Activated effector memory CD4-positive, alpha-beta T cell treated with Interleukin-2 at 50 U/mL for 16 hours (primary cell): ENCODE measurements at places on chromosomes 5 and 9.

GRCh38 chr5:57642066-57642465 is 159.5 kb upstream of the ACTBL2 start:
- no peak for DNase-seq

DNA sequence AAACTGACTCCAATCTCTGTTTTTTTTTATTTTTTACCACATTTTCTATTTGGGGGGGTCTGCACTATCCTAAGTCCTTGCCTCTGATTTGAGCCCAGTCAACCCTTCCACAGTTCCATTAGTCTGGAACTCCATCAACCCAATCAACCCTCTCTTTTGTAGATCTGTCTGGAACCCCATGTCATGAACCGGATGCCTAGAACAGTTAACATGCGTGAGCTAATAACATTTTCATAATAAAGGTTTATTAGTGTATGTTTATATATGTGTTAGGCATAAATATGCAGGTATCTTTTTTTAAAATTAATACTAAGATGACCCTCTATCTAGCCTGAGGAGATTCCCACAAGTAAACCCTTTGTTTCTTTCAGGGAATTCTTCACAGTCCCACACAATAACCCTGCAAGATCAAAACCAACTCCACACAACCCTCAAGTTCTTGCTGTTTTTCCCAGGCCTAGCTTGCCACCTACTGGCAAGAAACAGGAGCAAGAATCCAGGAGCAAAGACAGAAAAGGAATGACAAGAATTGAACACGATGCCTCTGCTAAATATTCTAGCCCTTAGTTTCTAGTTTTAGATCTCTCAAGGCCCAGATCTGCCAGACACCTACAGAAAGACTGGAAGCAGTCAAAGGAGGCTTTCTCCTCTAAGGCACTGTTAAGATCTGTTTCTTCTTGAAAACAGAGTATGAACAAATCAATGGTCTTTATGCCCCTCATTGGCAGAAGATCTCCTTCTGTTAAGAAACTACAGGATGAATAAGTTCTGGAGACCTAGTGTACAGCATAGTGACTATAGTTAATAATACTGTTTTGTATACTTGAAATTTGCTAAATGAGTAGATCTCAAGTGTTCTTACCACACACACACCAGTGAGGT is 100.4 kb downstream of the TRIM36 start:
- no peak for DNase-seq

DNA sequence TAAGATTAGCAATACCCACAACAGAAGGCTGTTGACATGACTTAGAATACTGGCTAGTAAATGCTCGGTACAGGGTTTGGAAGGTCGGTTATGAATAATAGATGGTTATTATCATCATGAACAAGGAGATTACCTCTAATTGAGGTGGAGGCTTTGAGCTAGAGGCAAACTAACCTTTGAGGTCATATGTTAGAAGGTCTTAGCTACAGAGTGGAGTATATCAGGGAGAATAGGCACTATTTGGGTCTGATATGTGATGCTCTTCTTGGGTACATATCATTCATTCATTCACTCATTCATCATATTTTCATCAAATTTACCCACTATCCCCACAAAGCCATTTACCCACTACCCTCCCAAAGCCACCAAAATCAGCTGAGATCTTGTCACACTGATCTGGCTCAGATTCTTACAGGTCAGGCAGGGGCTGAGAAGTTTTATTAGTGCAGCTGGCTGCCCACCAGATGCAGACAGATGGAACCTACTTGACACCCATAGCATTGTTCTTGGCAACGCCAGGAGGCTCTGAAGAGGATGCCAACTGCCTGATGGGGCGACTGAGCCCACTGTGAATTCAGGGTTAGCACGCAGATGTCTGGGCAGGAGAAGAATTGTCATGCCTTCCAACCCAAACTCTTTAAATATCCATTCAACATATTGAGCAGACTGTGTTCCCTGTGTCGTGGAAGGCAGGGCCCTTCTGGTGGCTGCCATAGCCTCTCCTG is 90.2 kb upstream of the SH3PXD2B start:
- no peak for DNase-seq

GRCh38 chr9:12351293-12352044 is 341.7 kb upstream of the TYRP1 start:
- DNase-seq: no peak

- no peak for DNase-seq
Measured at GRCh38 chr5:150625164-150625535, 15.3 kb upstream of the SYNPO start.

DNA sequence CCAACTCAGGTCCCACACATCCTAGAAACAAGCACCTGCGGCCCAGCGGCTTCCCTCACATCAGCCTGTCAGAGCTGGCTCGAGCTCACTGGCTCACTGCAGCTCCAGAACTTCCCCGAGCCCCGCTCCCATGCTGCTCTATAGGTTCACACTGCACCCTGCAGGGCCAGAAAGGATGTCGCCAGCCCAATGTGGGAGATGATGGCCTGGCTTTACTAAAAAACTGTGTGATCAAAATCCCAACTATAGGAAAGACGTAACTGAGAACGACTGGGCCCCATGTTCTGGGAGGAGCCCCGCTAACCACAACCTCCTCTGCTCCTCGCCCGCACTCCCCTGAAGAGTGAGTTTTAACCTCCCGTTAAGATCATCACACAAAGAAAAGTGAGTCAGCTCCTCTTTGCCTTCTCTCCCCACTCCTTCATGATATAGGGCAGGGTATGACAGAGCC is 4.6 kb downstream of the SURF4 start:
- peak; percentile 62 for DNase-seq

GRCh38 chr5:178108966-178109365 is 4.4 kb upstream of the N4BP3 start:
- no peak for DNase-seq

DNA sequence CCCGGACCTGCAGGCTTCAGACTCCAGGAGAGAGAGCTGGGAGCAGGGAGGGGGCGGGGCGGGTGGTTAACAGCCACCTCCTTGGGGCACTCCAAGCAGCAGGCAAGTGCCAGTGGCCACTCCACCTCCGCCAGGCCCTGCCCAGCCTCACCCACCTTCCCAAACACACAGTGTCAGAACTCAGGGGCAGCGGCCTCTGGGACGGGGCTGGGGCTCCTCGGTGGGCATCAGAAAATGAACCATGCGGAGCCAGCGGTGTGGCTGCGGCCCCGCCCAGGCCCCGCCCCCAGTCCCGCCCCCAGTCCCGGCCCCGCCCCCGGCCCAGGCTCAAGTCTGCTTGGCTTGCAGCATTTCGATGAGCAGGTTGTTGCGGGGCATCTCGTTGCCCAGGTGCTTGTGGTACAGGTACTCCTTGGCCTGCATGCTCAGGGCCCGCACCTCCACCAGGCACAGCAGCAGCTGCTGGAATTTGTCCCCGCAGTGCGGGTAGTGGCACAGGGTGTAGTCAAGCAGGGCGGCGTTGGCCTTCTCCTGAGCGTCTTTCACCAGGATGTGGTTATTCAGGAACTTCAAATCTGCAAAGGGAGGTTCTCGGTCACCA is 24.7 kb downstream of the NR5A1 start:
- no peak for DNase-seq

- no peak for DNase-seq
Measured at GRCh38 chr5:105807290-105807689, 1863.4 kb downstream of the EFNA5 start.

- DNase-seq: no peak
Measured at GRCh38 chr5:144644317-144644716, 473.6 kb downstream of the KCTD16 start.

DNA sequence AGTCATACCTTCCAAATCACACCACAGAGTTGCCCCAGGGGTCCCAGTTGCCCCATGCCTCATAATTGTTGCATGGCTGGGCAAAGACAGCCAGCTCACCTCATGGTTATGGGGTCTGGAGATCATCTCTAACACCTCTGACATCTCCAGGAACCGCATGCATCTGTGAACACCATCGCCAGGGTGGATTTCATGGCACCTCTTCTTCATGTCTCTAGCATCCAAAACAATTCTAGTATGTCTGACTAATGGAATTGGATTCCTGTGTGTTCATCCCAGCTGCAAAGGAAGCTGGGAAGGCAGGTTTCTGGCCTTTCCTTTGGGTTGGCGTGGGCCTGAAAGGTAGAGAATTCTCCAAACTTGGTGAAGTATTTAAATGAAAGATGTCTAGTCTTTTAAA is 122.3 kb upstream of the ABCA1 start:
- DNase-seq: no peak

- DNase-seq: no peak
Measured at GRCh38 chr5:90915393-90915792, 356.8 kb downstream of the ADGRV1 start.

- DNase-seq: no peak
Measured at GRCh38 chr5:124194282-124194681, 552.2 kb downstream of the ZNF608 start.

DNA sequence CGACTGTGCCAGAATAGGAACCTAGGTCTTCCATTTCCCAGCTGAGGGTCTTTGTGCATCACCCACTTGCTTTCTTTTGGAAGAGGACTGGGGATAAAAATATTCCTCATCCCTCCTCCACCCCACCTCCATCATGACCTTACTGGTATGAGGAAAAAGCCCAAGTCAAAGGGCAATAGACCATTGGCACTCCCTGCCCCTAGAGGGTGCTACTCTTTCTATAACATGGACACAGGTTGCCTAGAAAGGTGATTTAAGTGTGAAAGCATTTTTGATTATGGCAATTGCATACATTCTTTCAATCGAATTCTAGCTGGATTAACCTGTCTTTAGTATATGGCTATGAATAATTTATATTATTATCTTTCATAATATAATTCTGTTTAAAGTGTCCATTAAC is 22.8 kb upstream of the ZNF618 start:
- DNase-seq: no peak

DNA sequence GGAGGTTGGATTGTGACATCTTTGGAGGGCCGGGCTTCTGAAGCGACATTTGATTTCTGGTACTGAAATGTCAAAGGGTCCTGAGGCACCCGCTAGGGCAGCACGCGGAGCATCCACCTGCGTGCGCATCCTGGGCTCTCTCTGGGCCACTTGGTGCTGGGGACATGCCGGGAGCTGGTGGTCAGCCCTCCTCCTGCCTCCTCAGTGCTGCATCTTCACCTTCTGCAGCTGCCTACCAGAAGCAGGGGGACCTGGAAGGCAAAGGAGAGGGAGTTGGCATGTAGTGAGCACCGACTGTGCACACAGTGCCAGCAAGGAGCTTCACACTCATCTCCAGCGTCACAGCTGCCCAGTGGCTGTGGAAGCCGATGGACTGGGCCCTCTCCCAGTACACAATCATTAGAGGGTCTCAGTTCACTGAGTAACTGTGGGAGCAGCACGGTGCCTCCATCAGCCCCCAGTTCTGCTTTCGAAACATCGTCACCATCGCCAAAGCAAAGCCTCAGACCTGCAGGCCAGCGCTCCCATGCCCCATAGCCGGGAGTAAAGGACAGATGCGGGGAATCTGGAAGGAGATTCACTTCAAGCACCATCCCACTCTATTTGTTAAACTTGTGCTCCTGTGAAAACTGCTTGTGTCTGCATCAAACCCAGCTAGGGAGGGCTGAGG is 138.4 kb downstream of the KCNIP1 start:
- no peak for DNase-seq

- no peak for DNase-seq
Measured at GRCh38 chr5:16784843-16785791, 151.0 kb downstream of the MYO10 start.

GRCh38 chr5:153891394-153891793 is 147.3 kb downstream of the FAM114A2 start:
- no peak for DNase-seq

DNA sequence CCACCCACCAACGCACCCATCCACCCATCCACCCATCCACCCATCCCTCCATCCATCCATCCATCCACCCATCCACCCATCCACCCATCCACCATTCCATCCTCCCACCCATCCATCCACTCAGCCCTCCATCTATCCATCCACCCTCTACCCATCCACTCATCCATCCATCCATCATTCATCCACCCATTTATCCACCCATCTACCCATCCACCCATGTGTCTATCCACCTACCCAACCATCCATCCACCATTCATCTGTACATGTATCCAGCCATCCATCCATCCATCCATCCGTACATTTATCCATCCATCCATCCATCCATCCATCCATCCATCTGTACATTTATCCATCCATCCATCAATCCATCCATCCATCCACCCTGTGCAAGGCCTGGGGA is 11.1 kb upstream of the VAV2 start:
- DNase-seq: no peak

- DNase-seq: peak; percentile 44
Measured at GRCh38 chr5:126676195-126676624, 75.5 kb downstream of the PHAX start.

- no peak for DNase-seq
Measured at GRCh38 chr5:39453606-39454005, 28.8 kb upstream of the DAB2 start.

- DNase-seq: no peak
Measured at GRCh38 chr5:167912941-167913665, 378.3 kb upstream of the WWC1 start.

DNA sequence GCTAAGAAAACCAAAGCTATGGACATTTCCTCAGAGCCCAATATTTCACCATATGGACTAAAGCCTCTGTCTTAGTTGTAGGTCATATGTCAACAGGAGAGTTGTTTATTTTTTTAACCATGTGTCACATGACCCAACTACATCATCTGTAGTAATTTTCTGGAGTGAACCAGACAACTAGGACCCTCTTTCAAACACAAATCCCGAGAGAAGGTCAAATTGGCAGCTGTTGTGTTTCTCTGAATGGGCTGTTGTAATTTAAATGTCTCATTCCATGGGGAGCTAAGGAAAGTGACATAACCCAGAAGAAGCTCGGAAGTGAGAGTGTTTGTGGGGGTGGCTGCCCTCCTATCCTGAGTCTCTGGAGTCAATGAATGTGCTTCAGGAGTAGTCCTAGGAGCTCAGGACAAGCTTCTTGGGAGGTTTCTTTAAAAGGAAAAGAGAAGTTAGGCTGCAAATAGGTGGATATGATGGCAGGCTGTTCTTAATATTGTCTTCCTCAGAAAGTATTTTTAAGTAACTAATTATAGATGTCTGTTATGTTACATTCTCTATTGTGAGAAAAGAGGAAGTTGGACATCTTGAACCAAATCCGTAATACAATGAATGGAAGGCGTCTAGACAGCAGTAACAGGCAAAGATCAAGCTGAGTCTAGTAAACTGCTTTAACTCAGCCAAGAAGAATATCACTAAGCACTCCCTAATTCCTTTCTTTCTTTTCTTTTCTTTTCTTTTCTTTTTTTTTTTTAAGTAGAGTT is 50.1 kb downstream of the TMEM167A start:
- no peak for DNase-seq

GRCh38 chr9:80787636-80788035 is 901.7 kb downstream of the TLE1 start:
- DNase-seq: no peak
